ENCODE measurements at places on chromosomes 11 and 22.

- DNase-seq, result no peak
Observed at GRCh38 chr22:29311464-29312217, 3.9 kb downstream of the RASL10A start.

GRCh38 chr11:46612326-46612725 is 4.7 kb downstream of the HARBI1 start:
- DNase-seq, result no peak

DNA sequence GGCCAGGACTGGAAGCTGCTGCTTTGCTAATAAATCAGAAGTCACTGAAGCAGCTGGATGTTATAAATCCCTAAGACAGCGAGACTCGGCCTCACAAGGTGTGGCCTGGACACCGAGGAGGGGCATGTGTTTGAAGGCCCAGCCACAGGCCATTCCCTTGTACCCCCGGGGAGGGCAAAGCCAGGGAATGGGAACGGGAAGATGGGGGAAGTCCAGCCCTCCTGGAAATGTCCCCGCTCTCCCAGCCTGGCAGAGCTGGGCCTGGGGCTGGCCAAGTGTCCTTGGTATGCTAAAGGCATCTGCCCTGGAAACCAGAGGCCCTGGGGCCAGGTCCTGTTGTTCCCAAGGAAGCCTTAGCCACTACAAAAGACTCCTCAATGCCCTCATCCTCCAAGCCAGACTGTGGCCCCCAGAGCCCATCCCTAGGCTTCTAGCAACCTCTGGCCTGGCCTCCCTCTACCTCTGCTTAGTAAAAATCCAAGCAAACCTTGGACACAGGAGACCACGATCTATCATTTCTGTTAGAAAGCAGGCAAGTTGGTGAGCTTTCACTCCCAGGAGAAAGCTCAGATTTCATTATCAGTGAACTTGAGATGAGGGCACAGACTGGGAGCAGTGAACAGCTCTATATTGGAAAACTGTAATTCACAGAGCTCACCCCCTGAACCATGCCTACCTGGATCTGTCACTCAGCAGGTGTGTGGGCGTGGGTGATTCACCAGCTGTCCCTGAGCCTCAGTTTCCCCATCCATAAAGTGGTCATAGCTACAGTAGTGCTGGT is 11.0 kb downstream of the CHST1 start:
- no peak for DNase-seq

DNA sequence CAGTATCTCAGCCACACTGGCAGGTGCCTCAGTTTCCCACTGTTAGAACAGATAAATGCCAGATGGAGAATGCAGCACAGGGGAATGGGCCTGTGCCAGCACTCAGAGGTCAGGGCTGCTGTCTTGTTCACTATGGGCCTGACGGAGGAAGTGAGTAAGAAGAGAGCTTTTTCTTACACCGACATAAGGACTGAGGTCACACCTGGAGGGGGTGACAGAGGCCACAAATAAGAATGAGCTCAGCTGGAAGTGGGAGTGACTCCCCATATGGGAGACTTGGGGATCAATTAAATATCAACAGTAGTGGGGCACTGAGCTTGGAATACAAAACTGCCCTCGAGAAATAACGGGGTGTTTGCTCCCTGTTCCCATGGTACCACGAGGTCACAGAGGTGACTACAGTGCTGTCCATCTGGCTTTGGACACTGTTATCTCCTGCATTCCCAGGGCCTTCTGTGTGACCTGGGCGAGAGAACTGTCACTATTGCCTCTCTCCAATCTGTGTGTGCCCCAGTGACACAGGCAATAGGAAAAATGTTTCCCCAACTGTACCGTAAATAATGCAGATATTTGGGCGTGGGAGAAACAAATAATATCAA is 94.1 kb upstream of the NNMT start:
- DNase-seq, result no peak
